ENCODE measurements at places on chromosomes 7 and 10.

- no peaks in the 10 kb centered on the region for H3K4me1 ChIP-seq
- no peak overlapping the region for H3K4me3 ChIP-seq
- H3K27me3 ChIP-seq: no peaks in the 10 kb centered on the region
Measured at GRCh38 chr10:62589689-62590088, 214.8 kb upstream of the ADO start.

DNA sequence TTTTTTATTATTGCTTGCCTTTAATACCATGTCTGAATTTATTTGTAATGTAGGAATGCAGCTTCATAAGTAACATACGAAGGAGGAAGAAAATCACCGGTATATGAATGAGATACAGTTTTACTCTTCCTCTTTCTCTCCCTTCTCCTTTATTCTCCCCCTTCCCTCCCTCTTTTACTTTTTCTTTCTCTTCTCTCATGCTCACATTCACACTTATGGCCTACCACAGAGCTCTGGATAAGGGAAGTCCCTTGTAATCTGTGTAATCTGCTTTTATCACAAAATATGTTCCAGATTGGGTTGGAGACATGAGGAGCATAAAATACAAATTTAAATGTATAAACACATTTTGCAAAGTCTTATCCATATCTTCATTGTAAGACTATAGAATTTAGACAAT lies 59.4 kb downstream of the MDFIC start:
- peaks cover 4% of the 10 kb centered on the region for H3K4me1 ChIP-seq
- H3K4me3 ChIP-seq: no peak overlapping the region
- no peaks in the 10 kb centered on the region for H3K36me3 ChIP-seq
- H3K27me3 ChIP-seq: no peaks in the 10 kb centered on the region
- DNase-seq: no peak
- no peak overlapping the region for H3K27ac ChIP-seq

DNA sequence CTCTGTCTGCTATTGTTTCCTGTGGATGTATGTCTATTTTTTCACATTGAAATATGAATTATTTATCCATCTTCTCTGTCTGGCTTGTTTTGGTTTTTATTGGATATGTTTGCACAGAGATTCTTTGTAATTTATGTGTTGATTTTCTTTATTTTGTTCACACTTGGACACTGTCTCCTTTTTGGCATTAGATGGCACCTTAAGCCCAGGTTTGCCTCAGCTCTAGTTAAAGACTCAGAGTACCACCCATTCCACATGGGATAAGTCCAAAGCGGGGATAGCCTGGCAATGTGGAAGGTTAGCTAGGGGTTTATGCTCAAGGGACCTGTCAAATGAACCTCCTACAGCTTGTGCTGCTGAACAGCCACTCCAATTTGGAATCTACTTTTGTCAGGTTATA lies 14.1 kb downstream of the FEZF1 start:
- H3K4me1 ChIP-seq: no peaks in the 10 kb centered on the region
- no peak for DNase-seq
- H3K27ac ChIP-seq: no peak overlapping the region
- H3K4me3 ChIP-seq: no peak overlapping the region
- no peaks in the 10 kb centered on the region for H3K27me3 ChIP-seq

- no peaks in the 10 kb centered on the region for H3K36me3 ChIP-seq
- DNase-seq: peak; percentile 76
- no peak within 1 kb of the TSS for H3K27ac ChIP-seq
Measured at GRCh38 chr10:15859906-15860691, at the start of gene MINDY3. Gene MINDY3 (minus strand): TSS chr10:15860507. CDS start chr10:15860299, 208 bp downstream.

GRCh38 chr7:138295049-138295637 lies 164.9 kb upstream of the TRIM24 start:
- H3K27me3 ChIP-seq: no peaks in the 10 kb centered on the region
- H3K4me1 ChIP-seq: no peaks in the 10 kb centered on the region
- no peak overlapping the region for H3K4me3 ChIP-seq
- no peak for DNase-seq
- no peak overlapping the region for H3K27ac ChIP-seq

DNA sequence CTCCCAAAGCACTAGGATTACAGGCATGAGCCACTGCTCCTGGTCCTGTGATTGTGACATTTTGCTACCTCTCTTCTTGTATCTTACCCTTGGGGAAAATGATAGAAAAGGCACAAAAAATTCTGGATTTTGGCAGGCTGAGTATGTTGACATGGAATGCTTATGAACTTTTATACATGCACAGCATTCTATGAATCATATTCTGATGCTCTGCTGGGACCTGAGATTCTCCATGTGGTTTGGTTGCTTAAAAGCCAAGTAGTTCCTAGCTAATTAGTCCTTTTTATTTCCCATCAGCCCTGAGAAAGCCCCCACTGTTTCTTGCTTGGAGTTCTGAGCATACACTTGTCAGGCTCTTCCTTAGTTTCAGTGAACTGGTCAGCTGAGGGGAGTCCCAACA lies 8.3 kb upstream of the KAZALD1 start:
- no peak for DNase-seq
- H3K27ac ChIP-seq: no peak overlapping the region
- no peaks in the 10 kb centered on the region for H3K36me3 ChIP-seq
- H3K4me3 ChIP-seq: no peak overlapping the region
- H3K27me3 ChIP-seq: peaks cover 23% of the 10 kb centered on the region

- peak within 1 kb of the TSS; percentile 64 for H3K4me3 ChIP-seq
- no peaks in the 10 kb centered on the region for H3K4me1 ChIP-seq
- no peaks in the 10 kb centered on the region for H3K27me3 ChIP-seq
- H3K27ac ChIP-seq: no peak within 1 kb of the TSS
- DNase-seq: peak; percentile 78
Measured at GRCh38 chr10:132942101-132943057, at the start of gene CFAP46. Gene CFAP46 (minus strand): TSS chr10:132942570. CDS start chr10:132942484, 86 bp downstream.
